ENCODE measurements at places on chromosomes 2 and 18.
A peak's percentile ranks its signal among the peaks of the same experiment; 100 is the strongest.

DNA sequence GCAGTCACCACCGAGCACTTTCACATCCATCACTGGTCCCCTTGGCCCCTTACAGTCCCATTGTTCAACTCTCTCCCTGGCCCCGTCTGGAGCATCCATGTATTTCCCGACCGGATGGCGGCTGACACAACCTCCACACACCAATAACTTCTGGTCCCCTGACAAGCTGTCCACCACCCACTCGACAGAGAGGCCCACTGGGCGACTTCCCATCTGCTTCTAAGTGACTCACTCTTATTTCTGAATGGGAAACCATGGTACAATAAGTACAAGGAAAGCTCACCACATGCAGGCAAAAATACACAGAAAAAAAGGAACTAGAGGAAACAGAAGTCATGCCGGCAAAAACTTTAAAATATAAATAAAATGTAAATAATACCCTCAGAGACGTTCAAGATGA is 82.9 kb upstream of the RAB12 start:
- DNase-seq: no peak

DNA sequence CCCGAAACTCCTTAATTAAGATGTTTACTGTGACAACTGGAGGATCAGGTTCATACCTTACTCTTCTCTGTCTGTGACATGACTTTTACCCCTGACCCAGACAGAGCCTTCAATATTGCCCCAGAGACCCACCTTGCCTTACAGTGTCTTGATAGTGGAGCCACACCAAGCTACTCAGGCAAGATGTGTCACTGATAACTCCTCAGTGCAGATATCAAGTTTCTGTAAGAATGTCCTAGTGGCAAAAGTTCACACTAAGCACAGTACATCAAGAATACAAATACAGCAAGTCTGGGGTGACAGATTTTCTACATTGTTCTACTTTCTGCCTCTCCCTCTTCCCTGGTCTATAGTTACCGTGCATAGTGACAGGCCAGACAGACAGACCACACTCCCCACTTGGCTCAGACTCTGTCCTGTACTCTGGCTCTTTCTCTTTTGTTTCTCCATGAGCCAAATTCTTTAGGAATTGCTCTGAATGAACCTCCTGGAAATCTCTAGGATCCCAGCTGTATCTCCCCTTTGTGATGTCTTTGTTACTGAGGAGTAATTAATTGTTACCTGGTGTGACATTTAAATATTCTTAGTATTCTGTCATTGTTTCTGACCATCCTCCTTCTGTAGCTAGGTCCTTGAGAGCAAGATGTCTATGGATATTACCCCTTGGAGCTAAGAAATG is 24.1 kb upstream of the APOB start:
- DNase-seq: no peak

DNA sequence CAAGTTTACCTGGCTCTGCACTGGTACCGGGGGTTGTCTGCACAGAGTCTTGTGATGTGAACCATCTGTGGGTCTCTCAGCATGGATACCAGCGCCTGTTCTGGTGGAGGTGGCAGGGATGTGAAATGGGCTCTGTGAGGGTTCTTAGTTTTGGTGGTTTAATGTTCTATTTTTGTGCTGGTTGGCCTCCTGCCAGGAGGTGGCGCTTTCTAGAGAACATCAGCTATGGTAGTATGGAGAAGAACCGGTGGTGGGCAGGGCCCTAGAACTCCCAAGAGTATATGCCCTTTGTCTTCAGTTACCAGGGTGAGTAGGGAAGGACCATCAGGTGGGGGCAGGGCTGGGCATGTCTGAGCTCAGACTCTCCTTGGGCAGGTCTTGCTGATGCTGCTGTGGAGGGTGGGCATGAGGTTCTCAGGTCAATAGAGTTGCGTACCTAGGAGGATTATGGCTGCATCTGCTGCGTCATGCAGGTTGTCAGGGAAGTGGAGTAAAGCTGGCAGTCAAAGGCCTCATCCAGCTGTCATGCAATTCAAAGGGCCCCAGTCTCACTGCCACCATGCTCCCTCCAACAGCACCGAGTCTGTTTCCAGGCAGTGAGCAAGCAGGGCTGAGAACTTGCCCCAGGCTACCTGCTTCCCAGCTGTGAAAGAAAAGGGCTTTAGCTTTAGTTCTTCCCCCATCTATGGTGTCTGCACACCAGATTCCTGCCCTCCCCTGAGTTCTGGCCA is 278.0 kb downstream of the METTL4 start:
- no peak for DNase-seq

- DNase-seq: no peak
Measured at GRCh38 chr2:15955232-15955988, 15.1 kb downstream of the MYCN start.

- no peak for DNase-seq
Measured at GRCh38 chr2:171244970-171245782, 84.5 kb upstream of the TLK1 start.

GRCh38 chr18:5451871-5452270 is 91.9 kb downstream of the EPB41L3 start:
- DNase-seq: no peak

DNA sequence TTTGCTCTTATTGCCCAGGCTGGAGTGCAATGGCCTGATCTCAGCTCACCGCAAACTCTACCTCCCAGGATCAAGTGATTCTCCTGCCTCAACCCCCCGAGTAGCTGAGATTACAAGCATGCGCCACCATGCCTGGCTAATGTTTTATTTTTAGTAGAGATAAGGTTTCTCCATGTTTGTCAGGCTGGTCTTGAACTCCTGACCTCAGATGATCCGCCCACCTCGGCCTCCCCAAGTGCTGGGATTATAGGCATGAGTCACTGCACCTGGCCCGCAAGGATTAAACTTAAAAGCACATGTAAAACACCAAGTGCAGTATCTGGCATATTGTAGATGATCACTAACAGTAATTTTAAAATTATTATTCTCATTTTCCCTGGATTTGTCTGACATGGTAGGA is 72.9 kb downstream of the C1QL2 start:
- no peak for DNase-seq

DNA sequence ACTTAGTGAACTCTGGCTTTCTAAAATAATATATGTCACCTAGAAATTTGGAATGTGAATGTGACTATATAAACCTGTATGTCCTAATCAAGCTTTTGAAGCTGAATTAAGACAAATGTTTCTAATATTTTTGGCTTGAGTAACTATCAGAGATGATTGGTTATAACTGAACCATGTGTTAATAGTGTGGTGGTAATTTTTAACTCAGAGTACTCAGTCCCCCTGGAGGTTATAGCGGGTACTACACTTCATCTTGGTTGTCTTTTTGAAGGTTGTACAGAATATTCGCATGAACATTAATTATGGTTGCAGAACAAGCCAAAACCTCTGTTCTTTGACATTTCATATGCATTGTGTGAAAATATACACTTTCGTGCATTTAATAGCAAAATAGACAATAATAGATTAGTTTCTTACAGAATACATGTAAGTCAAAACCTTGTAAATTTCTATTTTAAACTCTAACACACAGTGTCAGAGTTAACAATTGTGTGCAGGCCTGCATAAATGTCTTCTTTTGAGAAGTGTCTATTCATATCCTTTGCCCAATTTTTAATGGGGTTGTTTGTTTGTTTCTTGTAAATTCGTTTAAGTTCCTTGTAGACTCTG is 86.0 kb downstream of the OSBPL6 start:
- DNase-seq: peak; percentile 65

- DNase-seq: no peak
Measured at GRCh38 chr2:9753665-9754531, 89.4 kb upstream of the TAF1B start.

GRCh38 chr2:189056200-189057106 is 82.3 kb downstream of the COL3A1 start:
- DNase-seq: no peak

- DNase-seq: no peak
Measured at GRCh38 chr2:16040271-16041010, 100.1 kb downstream of the MYCN start.

- DNase-seq: no peak
Measured at GRCh38 chr18:58541146-58541788, 87.6 kb downstream of the ALPK2 start.

DNA sequence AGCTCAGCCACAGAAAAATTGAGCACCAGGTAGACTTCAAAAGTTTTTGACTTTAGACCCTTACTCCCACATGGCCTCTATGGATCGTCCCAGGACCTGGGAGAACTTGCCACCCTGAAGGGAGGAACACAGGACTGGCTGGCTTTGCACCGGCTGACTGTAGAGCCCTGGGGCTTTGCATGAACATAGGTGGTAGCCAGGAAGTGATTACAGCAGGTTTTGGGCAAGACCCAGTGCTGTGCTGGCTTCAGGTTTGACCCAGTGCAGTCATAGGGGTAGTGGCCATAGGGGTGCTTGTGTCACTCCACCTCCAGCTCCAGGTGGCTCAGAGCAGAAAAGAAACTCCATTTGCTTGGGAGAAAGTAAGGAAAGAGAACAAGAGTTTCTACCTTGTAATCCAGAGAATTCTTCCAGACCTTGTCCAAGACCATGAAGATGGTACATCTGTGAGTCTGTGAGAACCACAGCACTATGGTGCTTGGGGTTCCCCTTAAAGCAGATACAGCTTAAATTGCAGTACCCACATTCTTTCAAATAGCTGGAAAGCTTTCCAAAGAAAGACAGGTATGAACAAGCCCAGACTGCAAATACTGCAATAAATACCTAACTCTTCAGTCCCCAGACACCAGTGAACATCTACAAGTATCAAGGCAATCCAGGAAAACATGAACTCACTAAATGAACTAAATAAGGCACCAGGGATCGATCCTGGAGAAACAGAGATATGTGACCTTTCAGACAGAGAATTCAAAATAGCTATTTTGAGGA is 13.0 kb upstream of the SESTD1 start:
- no peak for DNase-seq

- no peak for DNase-seq
Measured at GRCh38 chr2:240398661-240399267, 36.7 kb upstream of the GPC1 start.

- DNase-seq: no peak
Measured at GRCh38 chr2:70607121-70607561, 53.5 kb upstream of the TGFA start.

Measured in NCI-H510A treated with DMSO at 0.1 percent for 48 hours (cell line).